ENCODE measurements at places on chromosomes 6 and 20.
A peak's percentile ranks its signal among the peaks of the same experiment; 100 is the strongest.

DNA sequence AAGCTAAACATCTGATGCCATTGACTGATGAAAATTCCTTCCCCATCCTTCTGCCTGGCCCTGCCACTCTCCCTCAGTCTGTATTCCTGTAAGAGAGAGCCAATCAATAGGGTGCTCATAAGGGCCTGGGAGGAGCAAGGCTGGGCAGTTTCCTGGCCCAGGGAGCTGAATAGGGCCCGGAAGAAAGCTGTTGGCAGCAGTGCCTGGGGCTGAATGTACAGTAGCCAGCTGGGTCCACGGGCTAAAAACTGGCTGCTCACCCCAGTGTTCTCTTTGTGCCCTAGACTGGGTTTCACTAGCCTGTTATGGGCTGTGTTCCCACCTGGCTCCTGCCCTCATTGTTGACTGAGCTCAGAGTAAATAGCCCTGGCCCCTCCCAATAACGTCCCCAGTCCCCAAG, 1.7 kb upstream of the WFDC2 start:
- no peak for DNase-seq

DNA sequence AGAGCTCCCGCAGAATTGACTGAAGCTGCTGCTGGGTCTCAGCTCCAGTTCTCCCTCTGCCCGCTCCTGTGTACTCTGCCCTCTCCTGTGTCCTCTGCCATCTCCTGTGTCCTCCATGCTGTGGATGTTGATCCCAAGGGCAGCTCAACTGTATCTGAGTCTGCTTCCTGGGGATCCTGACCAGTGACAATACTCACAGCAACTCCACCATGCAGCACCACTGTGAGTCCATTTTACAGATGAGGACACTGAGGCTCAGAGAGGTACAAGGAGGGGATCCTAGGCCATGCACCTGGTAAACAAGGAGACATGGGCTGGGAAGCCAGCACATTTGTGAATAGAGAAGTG, 8.6 kb downstream of the TP53RK start:
- DNase-seq, result no peak

DNA sequence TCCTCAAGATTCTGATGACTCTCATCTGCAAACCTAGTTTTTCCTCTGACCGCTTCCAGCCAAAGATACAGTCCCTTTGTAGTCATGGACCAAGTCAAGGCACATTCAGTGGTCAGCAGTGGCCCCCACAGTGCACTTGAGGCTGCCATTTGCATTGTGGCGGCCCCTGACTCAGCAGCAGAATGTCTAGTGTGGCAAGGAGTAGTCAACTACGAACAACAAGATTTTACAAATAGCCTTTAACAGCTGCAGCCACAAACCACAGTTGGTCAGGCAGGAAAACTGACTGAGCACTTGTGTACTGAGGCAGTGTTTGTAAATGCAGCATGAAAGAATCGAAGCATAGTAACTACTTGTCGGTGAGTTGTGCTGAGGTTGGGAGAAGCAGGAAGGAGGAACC, 49.6 kb downstream of the SLC2A12 start:
- DNase-seq, result no peak

DNA sequence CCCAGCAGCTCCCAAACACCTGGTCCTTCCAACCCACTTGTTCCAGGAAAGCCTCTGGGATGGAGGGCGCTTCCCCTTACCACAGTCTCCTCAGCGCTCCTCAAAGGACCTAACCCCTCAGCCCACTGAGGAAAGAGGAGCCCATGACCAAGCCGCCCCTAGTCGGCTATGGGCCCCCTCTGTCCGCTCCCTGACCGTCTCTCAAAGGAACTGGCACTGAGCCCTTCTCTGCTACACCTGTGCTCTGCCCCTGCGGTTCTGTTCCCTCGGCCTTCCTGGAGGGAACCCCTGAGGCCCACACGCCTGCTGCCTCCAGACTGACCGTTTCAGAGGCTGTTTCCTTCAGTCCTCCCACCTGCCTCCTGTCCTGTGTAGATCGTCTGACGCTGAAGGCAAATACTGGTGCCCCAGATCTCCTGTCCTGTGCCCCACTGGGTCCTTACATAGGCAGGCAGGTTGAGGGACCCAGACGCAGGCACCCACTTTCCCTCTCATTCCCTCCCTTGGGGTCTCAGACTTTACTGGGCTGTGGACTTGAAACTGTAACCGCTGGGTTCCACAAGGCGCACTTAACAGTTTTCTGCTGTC, 1.9 kb upstream of the SLC4A11 start:
- no peak for DNase-seq

- no peak for DNase-seq
These were observed 11.9 kb upstream of the TMEM170B start for GRCh38 chr6:11525468-11526155.

DNA sequence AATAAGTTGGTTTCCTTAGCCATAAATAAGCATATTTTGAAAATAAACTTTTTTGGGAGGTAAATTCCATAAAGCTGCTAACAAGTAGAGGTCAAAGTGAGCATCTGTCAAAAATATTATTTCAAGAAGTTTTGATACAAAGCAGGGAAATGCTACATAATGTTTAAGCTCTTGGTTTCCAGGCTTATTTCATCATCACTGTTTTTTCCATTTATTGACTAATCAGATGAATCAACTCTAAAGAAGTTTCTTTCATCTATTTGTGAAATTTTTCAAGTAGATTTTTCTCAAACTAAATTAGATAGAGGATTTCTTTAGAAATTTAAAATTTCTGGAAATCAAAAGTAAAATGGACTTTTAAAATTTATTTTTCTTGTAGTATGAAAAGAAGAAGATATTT, 89.5 kb upstream of the TBX18 start:
- DNase-seq, result no peak

DNA sequence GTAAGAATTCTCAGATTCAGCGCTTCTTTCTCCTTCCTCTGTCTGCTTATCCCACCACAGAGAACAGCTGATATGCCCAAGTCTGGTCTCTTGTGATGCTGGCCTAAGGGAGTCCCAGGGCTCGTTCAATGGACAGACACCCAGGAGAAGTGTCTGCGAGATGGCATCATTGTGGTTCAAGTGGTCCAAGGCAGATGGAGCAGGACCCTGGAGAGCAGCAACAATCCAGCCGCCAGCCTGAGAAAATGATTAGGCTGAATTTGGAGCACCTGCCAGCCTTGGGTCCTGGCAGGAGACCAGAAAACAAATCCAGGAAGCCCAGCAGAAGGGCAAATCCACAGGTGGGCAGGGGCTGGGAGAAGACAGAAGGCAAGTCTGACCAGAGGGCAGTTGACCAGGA, 145.8 kb downstream of the PTPRT start:
- no peak for DNase-seq

DNA sequence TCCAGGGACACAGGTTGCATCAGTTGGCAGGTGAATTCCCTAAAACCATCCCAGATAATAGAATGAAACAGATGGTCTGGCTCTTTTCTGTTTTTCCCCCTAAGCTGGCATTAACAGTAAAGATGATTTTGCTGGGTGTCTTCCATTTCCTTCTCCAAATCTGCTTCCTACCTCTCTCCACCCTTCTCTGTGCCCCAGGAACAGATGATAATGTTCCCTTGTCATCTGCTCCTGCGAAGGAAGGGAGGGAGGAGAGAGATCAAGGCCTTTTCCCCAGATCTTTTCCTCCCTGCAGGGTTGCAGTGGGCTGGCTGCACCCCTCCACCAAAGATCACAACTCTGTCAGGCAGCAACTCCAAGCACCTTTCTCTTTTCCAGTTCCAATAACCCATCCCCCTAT, 156.5 kb upstream of the PRDM1 start:
- no peak for DNase-seq

DNA sequence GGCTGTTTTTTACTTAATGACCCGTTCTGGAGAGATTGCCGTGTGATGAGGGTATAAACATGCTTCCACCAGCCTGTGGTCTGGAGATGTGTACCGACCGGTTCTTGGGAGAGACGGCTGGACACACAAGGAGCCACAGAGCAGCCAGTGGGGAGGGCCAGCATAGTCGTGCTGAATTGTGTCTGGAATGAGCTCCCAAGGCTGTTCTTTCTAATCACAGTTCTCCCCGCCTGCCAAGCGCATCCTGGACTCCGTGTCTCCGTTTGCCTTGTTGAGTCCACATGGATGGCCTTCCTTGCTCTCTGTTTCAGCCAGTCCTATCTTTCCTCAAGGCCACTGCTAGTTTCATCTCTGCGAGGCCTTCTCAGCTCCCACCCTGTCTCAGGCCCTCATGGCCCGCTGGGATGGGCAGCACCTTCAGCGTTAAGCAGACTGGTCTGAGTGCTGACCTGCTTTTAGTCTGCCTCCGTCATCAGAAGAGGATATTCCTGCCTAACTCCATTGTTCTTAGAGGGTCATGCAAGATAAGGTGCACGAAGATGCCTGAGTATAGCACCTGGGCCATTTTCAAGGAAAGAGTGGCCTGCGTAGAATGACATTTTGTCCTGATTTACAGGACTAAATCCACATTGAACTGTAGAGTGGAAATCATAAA, 20.6 kb downstream of the MANBAL start:
- DNase-seq, result no peak

DNA sequence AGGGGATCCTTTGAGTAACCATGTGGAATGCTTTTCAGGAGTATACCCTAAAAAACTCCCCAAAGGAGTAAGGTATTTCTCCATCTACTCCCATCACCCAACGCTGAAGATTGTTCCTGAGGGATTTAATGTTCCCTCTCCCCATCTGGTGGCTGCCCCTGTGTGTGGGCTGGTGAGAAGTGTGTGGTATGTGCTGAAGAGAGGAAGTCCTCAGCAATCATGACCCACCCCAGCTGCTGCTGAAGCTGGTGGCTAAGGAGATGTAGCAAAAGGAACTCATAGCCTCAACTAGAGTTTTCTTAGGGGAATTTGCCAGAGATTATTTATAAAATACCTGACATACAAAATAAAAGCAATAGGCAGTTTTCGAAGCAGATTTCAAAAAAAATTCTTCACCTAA, 114.3 kb upstream of the JAG1 start:
- no peak for DNase-seq

DNA sequence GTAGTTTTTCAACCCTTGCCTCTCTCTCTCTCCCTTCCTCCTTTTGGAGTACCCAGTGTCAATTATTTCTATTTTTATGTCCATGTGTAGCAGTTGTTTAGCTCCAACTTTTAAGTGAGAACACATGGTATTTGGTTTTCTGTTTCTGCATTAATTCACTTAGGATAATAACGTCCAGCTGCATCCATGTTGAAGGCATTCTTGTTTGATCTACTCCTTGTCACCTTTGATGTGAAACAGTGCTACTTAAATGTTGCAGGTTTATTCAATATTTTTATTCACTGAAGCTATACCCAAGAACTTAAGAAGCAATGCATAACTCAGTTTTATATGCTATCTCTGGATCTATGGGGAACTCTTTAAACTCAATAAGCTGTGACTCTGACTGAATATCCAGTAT, 465.2 kb upstream of the ADGRB3 start:
- DNase-seq, result no peak

DNA sequence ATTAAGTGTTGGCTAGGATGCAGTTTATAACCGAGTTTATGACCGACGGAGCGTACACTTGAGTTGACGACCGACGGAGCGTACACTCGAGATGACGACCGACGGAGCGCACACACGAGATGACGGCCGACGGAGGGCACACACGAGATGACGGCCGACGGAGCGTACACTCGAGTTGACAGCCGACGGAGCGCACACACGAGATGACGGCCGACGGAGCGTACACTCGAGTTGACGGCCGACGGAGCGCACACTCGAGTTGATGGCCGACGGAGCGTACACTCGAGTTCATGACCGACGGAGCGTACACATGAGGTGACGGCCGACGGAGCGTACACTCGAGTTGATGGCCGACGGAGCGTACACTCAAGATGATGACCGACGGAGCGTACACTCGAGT, 119.8 kb downstream of the HUS1B start:
- DNase-seq, result no peak

DNA sequence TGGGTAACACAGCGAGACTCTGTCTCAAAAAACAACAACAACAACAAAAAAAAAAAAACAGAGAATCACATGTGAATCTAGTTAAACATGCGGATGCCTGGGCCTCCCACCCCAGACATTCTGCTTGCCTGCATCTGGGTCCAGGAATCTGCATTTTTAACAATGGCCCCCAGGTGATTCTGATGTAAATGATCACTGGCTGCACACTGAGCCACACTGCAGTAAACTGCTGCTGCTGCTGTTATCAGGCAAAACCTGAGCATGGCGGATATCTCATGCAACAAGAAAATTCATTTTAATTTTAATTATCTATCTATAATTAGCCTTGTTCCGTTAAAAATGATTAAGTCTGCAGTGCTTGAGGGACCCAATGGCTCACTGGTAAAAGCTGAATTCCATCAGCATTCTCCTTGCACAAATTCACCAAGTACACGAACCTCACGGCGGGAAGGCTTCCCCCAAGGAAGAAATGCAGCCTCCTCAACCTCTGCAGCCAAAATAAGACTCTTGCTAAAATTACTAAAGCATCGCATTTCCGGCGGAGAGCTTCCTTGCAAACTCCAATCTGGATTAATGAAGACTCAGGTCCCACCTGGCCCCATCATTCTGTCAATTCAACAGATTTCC, 81.6 kb upstream of the SNX9 start:
- DNase-seq, result peak; percentile 13

DNA sequence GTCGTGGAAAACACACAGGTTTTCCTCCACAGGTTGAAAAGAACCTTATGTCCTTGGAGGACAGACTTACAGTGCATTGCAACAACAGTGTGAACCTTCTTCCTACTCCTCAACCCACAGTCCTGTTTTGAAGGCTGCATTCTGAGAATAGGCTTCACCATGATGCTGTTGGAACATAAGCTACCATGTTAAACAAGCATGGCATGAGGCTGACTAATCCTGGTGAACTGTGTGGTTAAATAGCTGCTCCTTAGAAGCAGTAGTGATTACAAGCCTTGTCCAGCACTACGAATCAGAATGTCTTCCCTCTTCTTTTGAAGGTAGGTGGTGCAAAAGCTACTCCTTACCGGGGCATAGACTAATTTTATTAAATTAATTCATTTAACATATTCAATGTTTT, 368.5 kb upstream of the EPHA7 start:
- no peak for DNase-seq

- no peak for DNase-seq
These were observed 55.1 kb downstream of the ELOVL5 start for GRCh38 chr6:53293691-53294090.

DNA sequence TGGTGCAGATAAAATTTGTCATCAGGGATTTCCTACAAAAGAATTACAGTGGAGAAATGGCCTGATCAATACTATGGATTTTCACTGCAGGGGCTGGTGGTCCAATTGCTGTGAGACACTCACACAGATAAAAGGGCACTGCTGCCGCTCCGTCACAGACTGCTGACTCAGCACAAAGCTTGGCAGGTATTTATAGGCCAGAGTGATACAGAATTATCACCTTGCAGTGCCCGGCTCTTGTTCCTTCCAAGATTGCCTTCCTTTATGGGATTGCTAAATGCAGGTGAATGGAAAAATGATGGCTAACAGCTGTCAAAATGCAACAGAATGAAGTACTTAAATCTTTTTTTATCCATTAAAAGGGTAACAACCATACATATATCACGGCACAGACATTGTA, 247.8 kb upstream of the ZFP64 start:
- DNase-seq, result no peak

DNA sequence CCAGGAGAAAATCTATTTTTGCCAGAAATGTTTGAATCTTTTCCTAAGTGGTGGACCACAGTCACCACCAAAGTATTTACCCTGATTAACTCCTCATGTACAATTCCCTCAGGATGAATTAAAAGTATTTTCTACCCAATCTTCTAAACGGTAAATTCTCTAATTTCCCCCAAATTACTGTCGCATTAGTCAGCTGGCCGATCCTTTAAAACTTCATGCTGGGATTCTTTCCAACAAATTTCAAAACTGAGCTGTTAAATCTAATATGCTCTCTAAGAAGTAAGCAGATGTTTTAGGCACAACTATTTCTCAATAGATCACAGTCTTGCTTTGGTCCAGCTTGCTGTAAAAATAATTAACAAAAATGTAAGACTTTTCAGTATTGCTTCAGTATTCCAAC, 447.2 kb downstream of the FRK start:
- no peak for DNase-seq

Data from head of caudate nucleus (tissue), 42 donors.